T-helper 17 cell (primary cell): ENCODE measurements at places on chromosomes 2 and 18. TPM values are rescaled to one million over a fixed set of nuclear protein-coding genes. Genes with fewer than 3 reads are reported as not detected.

- no peaks in the 10 kb centered on the region for H3K4me1 ChIP-seq
- no peak for DNase-seq
- peaks cover 4% of the 10 kb centered on the region for H3K36me3 ChIP-seq
- H3K4me3 ChIP-seq, result no peak overlapping the region
- H3K27ac ChIP-seq, result no peak overlapping the region
Observed at GRCh38 chr2:134855709-134856108, 17.3 kb downstream of the ACMSD start.

GRCh38 chr18:29147944-29148343, 971.0 kb upstream of the CDH2 start:
- H3K4me1 ChIP-seq, result no peaks in the 10 kb centered on the region
- H3K36me3 ChIP-seq, result no peaks in the 10 kb centered on the region
- no peak overlapping the region for H3K4me3 ChIP-seq

- peaks cover 2% of the 10 kb centered on the region for H3K4me1 ChIP-seq
- peaks cover 15% of the 10 kb centered on the region for H3K27me3 ChIP-seq
- H3K27ac ChIP-seq, result no peak overlapping the region
- no peaks in the 10 kb centered on the region for H3K36me3 ChIP-seq
Observed at GRCh38 chr2:128610496-128610895, 291.8 kb upstream of the HS6ST1 start.

DNA sequence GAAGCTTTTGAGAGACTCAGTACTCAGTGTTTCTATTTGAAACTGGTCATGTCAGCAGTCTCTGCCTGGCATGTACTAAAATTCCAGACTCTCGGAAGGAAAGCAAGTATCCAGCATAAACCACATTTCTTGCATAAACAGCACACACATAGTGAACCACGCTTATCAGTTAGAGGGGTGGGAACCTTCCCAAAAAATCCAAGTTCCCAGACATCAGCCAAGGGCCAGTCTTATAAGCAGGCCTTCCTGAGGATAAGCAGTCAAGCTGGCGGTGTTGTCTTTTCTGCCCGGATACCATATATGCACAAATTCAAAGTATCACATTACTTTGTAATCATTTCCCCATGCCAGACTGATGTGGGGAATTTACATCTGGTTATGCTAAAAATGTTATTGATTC, 73.6 kb downstream of the ST6GAL2 start:
- H3K27me3 ChIP-seq, result peaks cover 29% of the 10 kb centered on the region
- no peaks in the 10 kb centered on the region for H3K4me1 ChIP-seq
- no peaks in the 10 kb centered on the region for H3K36me3 ChIP-seq

DNA sequence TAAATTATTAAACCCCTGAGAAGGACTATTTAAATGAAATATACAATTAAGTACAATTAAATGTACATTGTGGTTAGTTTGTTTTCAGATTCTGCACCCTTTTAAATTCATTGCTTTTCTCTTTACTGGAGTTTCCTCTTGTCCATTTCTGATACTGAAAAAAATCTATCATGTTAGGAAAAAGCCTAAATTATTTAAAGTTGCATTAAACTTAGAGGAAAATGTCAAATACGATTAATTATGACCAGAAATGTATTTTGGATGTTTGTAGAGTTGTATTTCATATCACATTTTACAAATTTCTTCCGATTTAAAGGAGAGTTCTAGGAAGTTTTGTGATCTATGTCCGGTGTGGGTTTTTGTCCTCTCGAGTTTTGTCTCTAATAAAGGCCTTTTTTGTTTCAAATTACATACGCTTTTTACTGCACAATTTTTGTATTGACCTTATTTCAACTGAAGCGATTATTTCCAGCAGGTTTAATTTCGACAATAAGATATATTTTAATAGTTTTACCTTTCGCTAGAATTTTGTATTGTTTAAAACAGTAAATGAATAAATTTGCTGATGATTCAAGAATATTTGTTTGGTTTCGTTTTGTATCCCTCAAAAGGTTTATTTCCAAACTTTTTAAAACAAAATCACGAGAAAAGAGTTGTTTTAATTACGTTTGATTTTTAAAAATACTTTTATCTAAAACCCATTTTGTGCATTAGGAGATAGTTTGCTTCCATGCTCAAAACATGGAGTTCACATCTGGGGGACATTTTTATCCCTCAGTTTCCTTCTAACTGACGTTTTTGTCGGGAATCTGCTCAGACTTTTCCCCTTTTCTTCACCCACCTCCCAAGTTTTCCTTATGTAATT, 3.3 kb upstream of the SATB2 start:
- peak overlapping the region; percentile 75 for H3K27ac ChIP-seq
- H3K4me3 ChIP-seq, result peak overlapping the region; percentile 49
- peaks cover 3% of the 10 kb centered on the region for H3K36me3 ChIP-seq
- peaks cover 44% of the 10 kb centered on the region for H3K27me3 ChIP-seq
- no peak for DNase-seq

GRCh38 chr2:223418131-223418530, 184.0 kb downstream of the SCG2 start:
- no peak overlapping the region for H3K4me3 ChIP-seq
- no peak overlapping the region for H3K27ac ChIP-seq
- no peaks in the 10 kb centered on the region for H3K4me1 ChIP-seq
- H3K27me3 ChIP-seq, result no peaks in the 10 kb centered on the region

GRCh38 chr2:169736902-169737301, 3.3 kb downstream of the KLHL23 start:
- no peak overlapping the region for H3K27ac ChIP-seq
- H3K27me3 ChIP-seq, result peaks cover 44% of the 10 kb centered on the region
- peaks cover 5% of the 10 kb centered on the region for H3K36me3 ChIP-seq
- no peak for DNase-seq
- H3K4me3 ChIP-seq, result no peak overlapping the region

GRCh38 chr2:199302851-199303250, 154.9 kb downstream of the SATB2 start:
- H3K4me3 ChIP-seq, result peak overlapping the region; percentile 13
- no peak for DNase-seq
- no peak overlapping the region for H3K27ac ChIP-seq
- H3K36me3 ChIP-seq, result no peaks in the 10 kb centered on the region

- H3K36me3 ChIP-seq, result no peaks in the 10 kb centered on the region
- no peak for DNase-seq
- no peak overlapping the region for H3K4me3 ChIP-seq
- H3K4me1 ChIP-seq, result no peaks in the 10 kb centered on the region
- H3K27me3 ChIP-seq, result no peaks in the 10 kb centered on the region
Observed at GRCh38 chr18:53025247-53025646, 685.2 kb downstream of the DCC start.

- no peak overlapping the region for H3K4me3 ChIP-seq
- no peak overlapping the region for H3K27ac ChIP-seq
- H3K27me3 ChIP-seq, result no peaks in the 10 kb centered on the region
- H3K4me1 ChIP-seq, result peaks cover 7% of the 10 kb centered on the region
- no peak for DNase-seq
- H3K36me3 ChIP-seq, result no peaks in the 10 kb centered on the region
Observed at GRCh38 chr2:196635156-196635555, 4.4 kb upstream of the CCDC150 start.

GRCh38 chr18:11989174-11989573, 7.9 kb downstream of the IMPA2 start:
- peaks cover 4% of the 10 kb centered on the region for H3K4me1 ChIP-seq
- no peak for DNase-seq
- no peak overlapping the region for H3K27ac ChIP-seq
- no peak overlapping the region for H3K4me3 ChIP-seq
- H3K36me3 ChIP-seq, result no peaks in the 10 kb centered on the region

DNA sequence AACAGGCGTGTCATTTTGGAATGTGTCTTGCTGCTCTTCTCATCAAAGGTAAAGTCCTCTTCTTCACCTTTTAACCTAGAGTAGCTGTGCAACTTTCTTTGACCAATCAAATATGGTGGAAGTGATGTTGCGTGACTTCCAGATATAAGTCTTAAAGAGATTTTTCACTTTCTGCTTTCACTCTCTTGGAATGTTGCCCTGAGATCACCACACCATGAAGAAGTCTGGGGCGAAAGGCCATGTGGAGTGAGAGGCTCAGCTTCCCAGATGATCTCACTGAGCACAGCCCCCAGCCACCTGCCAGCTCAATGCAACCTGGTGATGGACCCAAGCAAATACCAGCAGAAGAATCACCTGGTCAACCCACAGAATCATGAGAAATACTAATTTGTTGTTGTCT, 7.1 kb upstream of the GALNT3 start:
- no peaks in the 10 kb centered on the region for H3K36me3 ChIP-seq
- H3K4me3 ChIP-seq, result no peak overlapping the region
- DNase-seq, result no peak
- H3K4me1 ChIP-seq, result peaks cover 2% of the 10 kb centered on the region

GRCh38 chr18:9418047-9418690, 57.1 kb upstream of the RALBP1 start:
- no peak overlapping the region for H3K4me3 ChIP-seq
- no peaks in the 10 kb centered on the region for H3K36me3 ChIP-seq
- H3K27me3 ChIP-seq, result peaks cover 8% of the 10 kb centered on the region

DNA sequence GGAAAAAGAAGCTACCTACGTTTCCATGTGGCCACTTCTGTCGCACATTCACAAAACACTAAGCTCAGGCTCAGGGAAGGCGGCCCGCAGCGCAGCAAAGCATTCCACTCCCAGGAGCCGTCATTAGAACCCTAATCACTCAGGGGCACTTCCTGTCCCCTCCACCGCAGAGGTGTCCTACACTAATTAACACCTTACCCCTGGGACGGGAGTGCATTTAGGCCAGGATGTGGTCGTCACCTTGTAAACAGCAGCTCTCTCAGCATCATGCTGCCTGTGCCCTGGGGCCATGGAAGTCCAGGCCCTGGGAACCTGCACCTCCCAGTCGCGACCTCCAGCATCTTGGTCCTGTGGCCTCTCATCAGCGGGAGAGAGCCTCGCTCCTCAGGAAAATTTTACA, 359.8 kb upstream of the SALL3 start:
- H3K4me3 ChIP-seq, result no peak overlapping the region
- H3K4me1 ChIP-seq, result peaks cover 6% of the 10 kb centered on the region
- H3K27me3 ChIP-seq, result peaks cover 26% of the 10 kb centered on the region
- peaks cover 2% of the 10 kb centered on the region for H3K36me3 ChIP-seq
- H3K27ac ChIP-seq, result no peak overlapping the region
- no peak for DNase-seq

GRCh38 chr2:102100371-102101096, 42.0 kb upstream of the IL1R1 start:
- H3K4me3 ChIP-seq, result no peak overlapping the region
- H3K27ac ChIP-seq, result no peak overlapping the region
- peaks cover 14% of the 10 kb centered on the region for H3K4me1 ChIP-seq

DNA sequence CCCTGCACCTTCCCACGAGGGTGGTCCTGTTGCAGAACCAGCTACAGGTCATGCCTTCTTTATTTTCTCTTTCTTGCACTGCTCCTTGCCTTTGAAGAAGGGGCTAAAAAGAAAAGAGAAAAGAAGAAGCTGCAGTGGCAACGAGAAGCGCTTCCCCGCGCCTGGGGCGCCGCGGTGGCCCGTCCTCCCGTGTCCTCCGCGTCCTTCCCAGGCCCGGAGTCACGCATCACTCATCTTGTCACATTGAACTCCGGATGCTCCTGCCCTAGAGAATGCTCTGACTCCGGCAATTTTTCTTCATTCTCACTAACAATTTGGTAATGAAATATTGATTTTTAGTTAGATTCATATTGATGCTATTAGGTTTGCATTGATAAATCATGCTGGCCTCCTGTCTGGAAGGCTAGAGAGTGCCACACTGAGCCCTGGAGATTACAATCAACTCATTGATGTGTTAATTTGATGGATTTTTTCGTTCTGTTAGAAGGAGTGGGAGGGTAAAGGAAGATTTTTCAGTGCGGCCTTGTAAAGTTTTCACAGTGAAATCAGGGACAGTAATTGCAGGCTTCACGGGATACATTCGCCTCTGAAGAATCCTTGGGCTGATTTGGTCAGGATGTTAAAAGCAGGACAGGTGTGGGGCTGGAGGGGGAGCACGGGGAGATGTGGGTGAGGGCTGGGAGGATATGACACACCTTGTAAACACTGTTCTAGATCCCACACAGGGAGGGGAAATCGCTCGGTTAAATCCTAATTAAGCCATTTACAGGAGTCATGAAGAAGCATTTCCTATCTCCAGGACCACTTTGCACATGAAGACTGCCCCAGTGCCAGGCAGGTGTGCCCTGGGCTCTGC, 349.3 kb downstream of the ZNF516 start:
- H3K4me1 ChIP-seq, result no peaks in the 10 kb centered on the region
- H3K4me3 ChIP-seq, result no peak overlapping the region
- H3K27me3 ChIP-seq, result peaks cover 22% of the 10 kb centered on the region

- H3K36me3 ChIP-seq, result peaks cover 2% of the 10 kb centered on the region
- no peak for DNase-seq
- H3K4me1 ChIP-seq, result peaks cover 27% of the 10 kb centered on the region
- peak overlapping the region; percentile 49 for H3K27ac ChIP-seq
- H3K4me3 ChIP-seq, result peak overlapping the region; percentile 88
- H3K27me3 ChIP-seq, result no peaks in the 10 kb centered on the region
Observed at GRCh38 chr2:25674077-25674362, 643 bp upstream of the DTNB start.

DNA sequence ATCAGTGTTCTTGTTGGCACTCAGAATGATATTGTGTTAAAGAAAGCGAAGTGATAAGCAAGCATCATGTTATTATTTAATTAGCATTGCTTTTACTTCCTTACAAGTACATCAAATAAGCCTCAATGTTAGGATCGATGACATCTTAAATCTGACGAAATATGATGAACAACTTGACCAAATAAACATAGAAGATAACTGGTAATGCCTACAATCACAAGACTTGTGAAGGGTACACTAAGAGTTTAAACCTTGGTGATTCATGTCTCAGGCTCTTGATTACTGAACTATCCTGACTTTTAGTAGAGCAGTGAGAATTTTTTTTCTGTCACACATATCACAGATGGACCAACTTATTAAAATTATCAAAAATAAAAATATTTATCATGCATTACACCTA, 500.8 kb upstream of the ZEB2 start:
- H3K27ac ChIP-seq, result no peak overlapping the region
- H3K4me3 ChIP-seq, result no peak overlapping the region

DNA sequence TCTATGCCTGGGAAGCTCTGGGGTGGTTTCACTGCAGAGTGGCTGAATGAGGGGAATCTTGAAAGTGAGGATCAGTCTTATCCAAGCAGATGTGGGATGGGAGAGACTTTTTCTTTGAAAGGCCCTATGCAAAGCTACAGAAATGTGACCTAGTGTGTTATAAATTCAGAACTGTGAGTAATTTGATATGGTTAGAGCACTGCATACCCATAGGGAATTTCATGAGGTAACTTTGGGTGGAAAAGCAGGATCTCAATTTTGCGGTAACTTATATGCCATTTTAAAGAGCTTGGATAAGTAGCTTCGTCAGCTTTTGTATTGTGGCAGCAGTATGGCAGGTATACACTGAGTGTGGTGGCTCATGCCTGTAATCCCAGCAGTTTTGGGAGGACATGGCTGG, 40.9 kb downstream of the GULP1 start:
- no peaks in the 10 kb centered on the region for H3K27me3 ChIP-seq
- DNase-seq, result no peak
- H3K4me3 ChIP-seq, result no peak overlapping the region
- H3K27ac ChIP-seq, result no peak overlapping the region

GRCh38 chr2:233033672-233034071, 1.2 kb downstream of the NEU2 start:
- H3K27me3 ChIP-seq, result no peaks in the 10 kb centered on the region
- DNase-seq, result no peak
- H3K27ac ChIP-seq, result no peak overlapping the region
- H3K36me3 ChIP-seq, result no peaks in the 10 kb centered on the region
- H3K4me3 ChIP-seq, result no peak overlapping the region

The SERPINB4 gene
- not detected for total RNA-seq

The CTAGE1 gene
- total RNA-seq, result not detected

The MYO7B gene
- 0.23 TPM for total RNA-seq

The SPIRE1 gene
- 3.5 TPM for total RNA-seq

The CDH2 gene
- 0.55 TPM for total RNA-seq

The ABCB11 gene
- not detected for total RNA-seq

The LYG2 gene
- total RNA-seq, result not detected

The CNGA3 gene
- not detected for total RNA-seq

The CRYGC gene
- total RNA-seq, result not detected

The MYOM1 gene
- total RNA-seq, result 0.92 TPM

The UGT1A10 gene
- not detected for total RNA-seq
